Central memory CD8-positive, alpha-beta T cell (primary cell): ENCODE measurements at places on chromosomes 5 and 9.

DNA sequence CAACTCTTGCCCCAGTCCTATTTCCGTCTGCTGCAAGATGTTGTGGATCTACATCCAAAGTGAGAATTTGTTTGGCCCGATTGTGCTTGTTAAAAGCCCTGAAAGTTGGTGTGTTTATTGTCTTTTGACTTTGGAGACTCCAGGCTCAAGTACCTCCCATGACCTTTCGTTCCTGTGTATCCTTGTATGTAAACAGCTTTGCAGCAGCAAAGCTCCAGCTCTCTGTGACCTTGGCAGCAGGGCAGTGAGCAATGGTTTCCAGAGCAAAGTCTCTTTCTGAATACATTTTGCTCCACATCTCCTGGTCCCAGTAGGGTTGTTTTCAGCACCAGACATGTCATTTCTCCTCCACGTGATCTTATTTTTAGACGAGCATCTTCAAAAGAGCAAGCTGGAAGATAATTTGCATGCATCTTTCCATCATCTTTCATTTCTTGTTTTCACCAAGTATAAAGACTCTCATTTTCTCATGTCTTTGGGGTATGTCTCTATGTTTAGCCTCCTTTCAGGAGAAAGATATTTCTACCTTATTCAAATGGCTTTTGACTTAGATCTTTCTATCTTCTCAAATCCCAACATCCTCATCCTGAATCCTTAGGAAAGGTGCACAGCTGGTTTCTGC lies 68.1 kb upstream of the ERCC6L2 start:
- DNase-seq: no peak

- DNase-seq: no peak
These were observed 54.0 kb upstream of the ROR2 start for GRCh38 chr9:92004045-92004392.

DNA sequence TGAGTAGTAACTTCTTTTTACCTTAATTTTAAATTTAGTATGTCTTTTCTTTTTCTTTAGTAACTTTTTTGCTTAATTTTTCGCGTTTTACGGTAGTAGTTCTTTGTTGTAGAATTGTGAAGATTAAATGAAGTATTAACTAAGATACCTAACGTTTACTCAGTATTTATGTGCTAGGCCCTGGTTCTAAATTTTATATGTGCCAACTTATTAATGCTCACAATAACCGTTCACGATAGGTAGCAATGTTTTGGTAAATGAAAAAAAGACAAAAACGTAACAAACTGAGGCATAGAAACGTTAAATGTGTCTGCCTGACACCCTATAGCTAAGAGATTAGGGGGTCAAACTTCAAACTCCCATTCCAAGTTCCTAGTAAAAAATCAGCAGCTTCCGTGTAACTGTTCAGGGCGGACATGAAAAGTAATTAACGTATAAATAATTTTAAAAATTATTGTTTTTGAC lies 1.2 kb downstream of the MRPS30 start:
- no peak for DNase-seq

DNA sequence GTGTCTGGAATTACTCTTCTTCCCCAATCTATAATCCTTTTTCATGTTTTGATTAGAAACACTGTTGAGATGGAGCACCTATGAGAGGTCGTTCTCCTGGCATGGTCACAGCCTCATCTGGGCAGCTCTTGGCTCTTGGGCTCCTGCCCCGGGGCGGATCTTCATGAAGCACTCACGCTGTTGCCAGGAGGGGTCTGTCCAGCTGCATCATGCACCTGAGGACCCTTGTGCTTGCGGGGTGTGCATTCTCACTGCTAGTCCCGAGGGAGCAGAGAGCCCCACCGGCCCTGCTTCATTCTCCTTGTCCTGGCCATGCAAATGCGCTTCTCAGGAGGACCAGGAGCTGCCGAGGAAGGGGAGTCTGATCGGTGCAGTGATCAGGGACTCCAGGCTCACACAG lies 117.6 kb upstream of the S1PR3 start:
- DNase-seq: no peak

GRCh38 chr5:170597109-170597751 lies 93.4 kb downstream of the KCNIP1 start:
- DNase-seq: no peak
